ENCODE measurements at places on chromosomes 6 and 20.

DNA sequence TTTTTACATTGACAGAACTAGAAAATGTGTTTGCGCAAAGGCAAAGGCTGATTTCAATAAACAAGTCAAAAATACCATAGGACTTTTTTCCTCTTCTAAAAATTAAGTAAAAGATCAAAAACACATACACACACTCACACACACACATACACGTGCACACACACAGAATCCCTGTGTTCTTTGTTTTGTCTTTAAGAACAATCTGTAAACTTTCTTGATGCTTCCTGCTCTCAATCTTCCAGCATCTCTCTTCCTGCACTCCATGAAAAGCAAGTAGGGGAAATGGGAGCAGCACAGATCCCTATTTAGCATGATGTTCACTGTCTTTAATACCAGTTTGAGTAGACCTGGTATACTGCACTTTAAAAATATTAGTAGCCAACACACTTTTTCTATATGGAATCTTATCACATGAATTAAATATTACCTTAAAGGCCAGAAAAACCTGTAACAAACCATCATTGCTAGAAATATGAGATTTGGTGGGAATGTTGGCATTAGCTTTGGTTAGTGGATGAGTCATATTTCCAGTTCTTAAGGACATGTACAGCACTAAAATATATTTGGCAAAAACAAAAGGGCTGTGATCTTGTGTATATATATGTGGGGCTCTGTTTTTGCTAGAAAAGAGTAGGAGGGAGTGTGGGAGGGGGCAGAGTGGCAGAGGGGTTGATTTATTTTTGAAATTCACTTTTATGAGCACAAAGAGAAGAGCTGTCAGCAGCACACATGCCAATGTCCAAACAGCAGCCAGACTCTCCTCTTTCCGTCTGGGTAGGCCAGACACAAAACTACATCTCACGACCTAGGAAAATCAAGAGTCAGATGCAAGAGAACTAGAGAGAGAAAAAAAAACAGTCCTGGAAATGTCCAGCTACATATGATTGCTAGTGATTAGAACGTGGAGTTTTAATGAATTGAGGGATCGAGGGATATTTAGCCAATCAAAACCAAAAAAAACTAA is 4.6 kb downstream of the PTPRK start:
- DNase-seq: no peak

DNA sequence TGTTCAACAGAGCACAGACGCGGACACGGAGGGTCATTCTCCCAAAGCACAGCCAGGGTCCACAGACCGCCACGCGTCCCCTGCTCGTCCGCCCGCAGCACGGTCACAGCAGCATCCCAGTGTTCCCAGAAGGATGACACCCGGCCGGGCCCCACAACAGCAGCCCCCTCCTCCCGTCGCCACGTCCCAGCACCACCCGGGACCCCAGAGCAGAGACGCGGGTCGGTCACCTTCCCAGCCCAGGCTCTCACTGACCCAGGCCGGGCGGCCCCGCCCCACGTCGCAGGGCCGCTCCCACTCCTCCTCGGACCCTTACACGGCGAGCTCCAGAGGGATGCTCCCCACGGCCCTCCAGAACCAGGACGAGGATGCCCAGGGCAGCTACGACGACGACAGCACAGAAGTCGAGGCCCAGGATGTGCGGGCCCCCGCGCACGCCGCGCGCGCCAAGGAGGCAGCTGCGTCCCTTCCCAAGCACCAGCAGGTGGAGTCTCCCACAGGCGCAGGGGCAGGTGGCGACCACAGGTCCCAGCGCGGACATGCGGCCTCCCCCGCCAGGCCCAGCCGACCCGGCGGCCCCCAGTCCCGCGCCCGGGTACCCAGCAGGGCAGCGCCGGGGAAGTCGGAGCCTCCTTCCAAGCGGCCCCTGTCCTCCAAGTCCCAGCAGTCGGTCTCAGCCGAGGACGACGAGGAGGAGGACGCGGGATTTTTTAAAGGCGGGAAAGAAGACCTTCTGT is 64.3 kb downstream of the FNDC1 start:
- DNase-seq: no peak

GRCh38 chr20:3161316-3162079 is 1.8 kb upstream of the FASTKD5 start:
- no peak for DNase-seq

- no peak for DNase-seq
These were observed 216.1 kb downstream of the LRFN2 start for GRCh38 chr6:40371095-40371494.

GRCh38 chr20:62339647-62340062 is 27.5 kb downstream of the LAMA5 start:
- no peak for DNase-seq

GRCh38 chr6:72916298-72916697 is 294.4 kb downstream of the KCNQ5 start:
- DNase-seq: no peak

DNA sequence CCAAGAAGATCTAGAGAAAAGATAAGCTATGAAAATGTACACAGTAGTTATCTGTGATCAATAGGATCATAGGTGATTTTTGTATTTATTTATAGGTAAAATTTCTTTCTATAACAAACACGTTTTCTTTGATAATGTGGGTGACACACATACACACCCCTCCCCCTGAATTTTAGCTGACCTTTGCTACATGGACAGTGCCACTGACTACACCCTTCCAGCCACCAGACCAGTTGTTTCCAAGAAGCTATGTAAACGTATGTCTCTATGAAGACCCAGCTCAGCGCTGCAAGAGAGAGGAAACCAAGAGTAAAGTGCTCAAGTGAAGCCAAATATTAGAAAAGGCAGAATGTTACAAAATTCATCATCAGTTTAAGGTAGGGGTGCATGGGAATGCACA is 16.3 kb downstream of the MOCS1 start:
- DNase-seq: no peak

GRCh38 chr20:44615876-44616603 is 33.7 kb downstream of the PKIG start:
- no peak for DNase-seq

DNA sequence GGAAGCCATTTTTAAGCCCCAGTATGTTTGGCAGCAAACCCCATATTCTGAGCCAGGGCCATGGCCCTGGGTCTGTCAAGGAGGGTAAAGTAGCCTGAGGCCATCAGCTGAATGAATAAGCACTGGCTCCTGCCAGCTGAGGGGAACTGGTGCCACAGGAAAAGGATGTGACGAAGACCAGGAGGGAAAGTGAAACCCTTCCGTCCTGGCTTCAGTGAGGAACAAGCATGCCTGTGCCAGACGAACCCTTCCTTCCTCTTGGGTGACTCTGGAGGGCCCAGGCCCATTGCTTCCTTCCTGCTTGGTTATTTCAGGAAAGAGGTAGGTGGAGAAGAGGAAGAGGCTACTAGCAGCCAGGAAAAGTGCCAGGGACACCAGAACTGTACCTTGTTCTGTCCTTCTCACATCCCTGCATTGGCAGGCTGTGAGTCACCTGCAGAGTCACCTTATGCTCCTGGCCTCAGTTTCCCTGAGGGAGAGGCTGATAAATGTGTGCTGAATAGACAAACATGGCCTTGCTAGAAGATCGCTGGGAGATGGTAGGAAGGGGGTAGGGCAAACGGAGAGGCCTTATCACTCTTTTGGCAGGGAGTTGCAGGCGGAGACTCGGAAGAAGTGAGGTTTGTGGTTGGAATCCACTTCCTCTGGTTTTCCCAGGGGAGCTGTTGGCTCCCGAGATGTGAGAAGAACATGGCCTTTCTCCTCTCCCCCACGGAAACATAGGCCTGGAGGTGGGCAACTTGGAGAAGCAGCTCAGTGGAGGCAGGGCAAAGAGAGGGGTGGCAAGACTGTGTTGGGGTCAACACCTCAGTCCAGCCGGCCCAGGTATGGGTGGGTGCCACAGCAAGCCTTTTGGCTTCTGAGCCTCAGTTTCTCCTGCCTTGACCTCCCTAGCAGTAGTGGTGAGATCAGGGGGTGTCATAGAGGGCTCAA is 37.4 kb downstream of the COX4I2 start:
- no peak for DNase-seq

GRCh38 chr20:50804437-50805348 is 9.8 kb downstream of the BCAS4 start:
- no peak for DNase-seq

GRCh38 chr20:57428324-57429158 is 37.3 kb downstream of the RBM38 start:
- no peak for DNase-seq

- no peak for DNase-seq
These were observed 465.4 kb upstream of the BTBD3 start for GRCh38 chr20:11452326-11452725.

DNA sequence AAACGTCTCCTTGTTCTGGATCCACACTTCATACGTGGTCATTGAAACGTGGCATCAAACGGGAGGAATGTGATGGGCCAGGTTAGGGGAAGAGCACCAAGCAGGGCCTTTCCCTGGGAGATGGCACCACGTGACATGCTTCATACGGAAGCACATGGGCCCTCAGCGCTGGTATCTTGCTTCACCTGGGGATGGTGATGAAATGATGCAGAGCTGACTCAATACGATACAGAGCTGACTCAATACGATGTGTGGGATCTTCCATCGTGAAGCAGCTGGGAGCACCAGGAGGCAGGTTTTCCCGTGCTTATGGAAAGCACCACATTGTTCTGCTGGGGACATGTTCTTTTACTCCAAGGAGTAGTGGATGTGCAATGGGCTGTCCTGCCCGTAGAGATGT is 22.5 kb upstream of the TAGAP start:
- no peak for DNase-seq

DNA sequence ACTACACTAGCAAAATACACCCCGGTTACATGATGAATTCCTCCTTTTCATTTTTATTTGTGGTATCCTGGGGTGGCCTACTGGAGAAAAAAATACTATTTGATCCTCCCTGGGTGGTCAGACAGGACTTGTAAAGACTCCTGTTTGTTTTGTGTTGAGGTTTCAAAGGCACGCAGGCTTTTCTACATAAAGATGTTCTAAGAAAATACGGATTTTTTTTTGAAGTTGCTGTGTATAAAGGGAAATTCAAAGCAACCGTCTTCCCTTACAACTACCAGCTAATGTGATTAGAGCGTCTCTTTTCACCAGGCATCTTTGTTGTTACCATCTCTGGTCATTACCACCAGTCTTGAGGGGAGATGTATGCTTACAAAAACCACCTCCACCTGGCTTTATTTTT is 187.1 kb downstream of the SOX4 start:
- no peak for DNase-seq

GRCh38 chr6:15661853-15662325 is 939 bp downstream of the DTNBP1 start:
- DNase-seq: peak; percentile 9

GRCh38 chr6:16854986-16855385 is 93.7 kb upstream of the ATXN1 start:
- DNase-seq: no peak

- no peak for DNase-seq
These were observed 30.4 kb downstream of the TGM2 start for GRCh38 chr20:38134427-38135270.

- DNase-seq: no peak
These were observed 75.1 kb downstream of the TBC1D7 start for GRCh38 chr6:13253272-13253671.

GRCh38 chr20:14879020-14879697 is 541.7 kb upstream of the FLRT3 start:
- DNase-seq: peak; percentile 18

- DNase-seq: no peak
These were observed 63.0 kb upstream of the THBS2 start for GRCh38 chr6:169316651-169317050.

DNA sequence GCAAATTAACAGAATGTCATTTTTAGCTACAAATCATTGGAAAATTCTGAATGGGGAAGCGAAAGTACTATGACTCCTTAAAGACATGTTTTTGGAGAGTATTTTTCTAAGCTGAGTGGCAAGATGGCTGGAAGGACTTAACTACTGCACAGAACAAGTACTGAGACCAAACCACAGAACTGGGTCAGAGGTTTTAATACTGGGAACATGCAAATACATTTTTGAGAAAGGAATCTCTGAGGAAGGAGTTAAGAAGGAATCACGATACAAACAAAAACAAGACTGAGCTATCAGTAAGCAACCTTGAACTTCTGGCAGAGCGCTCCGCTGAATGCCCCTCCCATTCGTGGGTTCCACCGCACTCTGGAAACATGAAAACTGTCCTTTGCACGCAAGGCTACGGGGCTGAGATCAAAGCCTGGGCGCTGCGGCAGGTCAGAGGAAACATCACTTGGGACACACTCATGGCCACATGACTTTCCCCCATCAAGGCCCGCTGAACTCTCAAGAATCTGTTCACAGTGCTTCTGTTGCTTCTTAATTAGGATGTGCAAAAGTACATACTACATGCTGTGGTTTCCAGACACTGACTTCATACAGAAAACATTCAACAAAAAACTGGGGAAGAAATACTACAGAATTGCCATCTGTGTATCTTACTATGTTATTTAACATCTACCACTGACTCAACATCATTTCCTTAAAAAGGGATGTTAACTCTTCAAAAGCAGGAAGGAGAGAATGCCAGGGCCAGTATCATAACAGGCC is 27.8 kb downstream of the SLC23A2 start:
- peak; percentile 42 for DNase-seq

- DNase-seq: no peak
These were observed 155.0 kb downstream of the OPN5 start for GRCh38 chr6:47936820-47937219.

DNA sequence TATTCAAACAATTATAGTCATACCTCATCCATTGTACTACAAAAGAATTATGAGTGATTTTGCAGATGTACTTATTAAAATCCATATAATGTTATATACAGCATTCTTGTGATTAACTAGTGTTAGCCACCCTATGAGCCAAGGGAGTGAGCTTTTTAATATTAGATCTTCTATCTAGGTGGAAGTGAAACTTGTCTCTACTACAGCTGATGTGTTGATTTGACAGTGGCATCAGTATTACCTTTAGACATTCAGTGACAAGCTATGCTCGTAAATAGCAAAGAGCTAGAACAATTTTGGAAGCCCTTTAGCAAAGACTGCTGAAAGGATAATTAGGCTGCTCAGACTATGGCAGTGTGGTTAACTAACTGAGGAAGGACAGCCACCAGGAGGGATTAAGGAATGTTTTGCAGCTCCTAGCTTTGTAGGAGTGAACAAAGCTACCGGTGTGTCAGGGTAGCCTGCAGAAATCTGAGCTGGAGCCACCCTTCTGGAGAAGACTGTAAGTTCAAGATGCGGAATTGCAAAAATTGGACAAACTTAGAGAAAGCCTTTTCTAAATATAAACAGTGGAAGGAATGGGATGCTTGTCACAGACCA is 73.7 kb downstream of the AFG1L start:
- no peak for DNase-seq

DNA sequence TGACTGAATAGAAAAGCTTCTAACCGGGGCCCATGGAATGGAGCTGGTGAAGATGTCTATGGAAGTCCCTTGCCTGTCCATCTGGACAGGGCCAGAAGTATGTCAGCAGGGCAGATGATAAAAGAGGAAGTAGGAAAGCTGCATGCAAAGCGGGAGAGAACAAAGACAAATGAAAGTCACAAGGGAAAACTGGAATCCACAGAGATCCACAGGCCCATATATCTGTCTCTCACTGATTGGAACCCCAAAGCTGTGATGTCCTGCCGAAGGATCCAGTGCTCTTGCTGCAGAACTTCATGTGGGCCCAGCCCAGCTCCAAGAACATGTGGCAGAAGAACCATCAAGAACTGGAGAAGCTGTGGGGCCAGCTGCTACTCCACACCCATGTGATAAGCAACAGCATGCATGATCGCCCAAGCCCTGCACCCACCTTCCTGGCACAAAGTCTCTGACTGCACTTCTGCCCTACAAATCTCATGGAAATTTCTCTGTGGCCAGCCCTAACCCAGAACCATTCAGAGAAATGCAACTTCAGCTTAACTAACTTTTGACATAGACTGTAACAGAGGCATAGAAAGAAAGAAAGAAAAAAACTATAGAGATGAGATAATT is 716.0 kb downstream of the KIF16B start:
- no peak for DNase-seq

- DNase-seq: no peak
These were observed 17.2 kb upstream of the MYT1 start for GRCh38 chr20:64146936-64147477.

All from HuH-7.5 (cell line).